ENCODE measurements at places on chromosomes 3 and 15.

- DNase-seq = no peak
Measured at GRCh38 chr15:85604194-85604593, 190.5 kb downstream of the KLHL25 start.

DNA sequence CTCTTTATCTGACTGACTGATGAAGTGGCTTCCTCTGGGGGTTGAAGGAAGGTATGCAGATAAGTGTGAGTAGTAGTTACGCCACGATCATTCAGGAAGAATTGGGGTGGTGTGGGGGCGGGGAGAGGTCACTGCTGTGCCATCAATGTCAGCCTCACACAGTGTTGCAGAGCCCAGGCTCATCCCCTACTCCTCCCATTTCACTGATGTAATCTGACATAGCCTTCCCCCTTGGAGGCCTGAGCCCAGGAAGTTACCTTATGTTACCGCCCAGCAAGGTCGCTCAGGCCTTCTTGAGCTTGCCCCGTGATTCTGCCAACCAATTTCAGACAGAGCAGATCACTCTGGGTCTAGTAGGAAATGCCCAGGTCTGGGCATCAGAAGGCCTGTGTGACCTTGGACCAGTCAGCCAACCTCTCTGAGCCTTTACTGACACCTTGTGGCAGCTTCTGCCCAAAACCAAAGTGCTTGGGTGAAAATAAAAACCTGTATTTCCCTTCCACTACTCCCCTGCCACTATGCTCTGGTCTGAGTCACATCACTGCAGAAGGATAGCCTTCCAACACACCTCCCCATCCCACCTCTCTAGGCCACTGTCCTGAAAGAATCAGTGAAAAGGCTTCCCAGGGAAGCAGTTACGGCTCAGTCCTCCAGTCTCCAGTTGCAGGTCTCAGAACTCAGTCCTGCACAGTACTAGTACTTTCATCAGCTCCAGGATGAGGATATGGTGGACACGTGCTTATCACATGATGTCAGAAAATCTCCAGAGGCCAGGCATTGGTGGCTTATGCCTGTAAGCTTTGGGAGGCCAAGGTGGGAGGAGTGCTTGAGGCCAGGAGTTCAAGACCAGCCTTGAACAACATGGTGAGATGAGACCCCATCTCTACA, 28.1 kb upstream of the INSYN1 start:
- DNase-seq = no peak

GRCh38 chr15:40764629-40765103, 798 bp downstream of the GCHFR start:
- DNase-seq = no peak

- no peak for DNase-seq
Measured at GRCh38 chr3:193564012-193564411, 9.3 kb upstream of the ATP13A4 start.

- no peak for DNase-seq
Measured at GRCh38 chr15:77535845-77536244, 96.9 kb downstream of the LINGO1 start.

- DNase-seq = no peak
Measured at GRCh38 chr3:149726716-149727407, 25.4 kb downstream of the COMMD2 start.

DNA sequence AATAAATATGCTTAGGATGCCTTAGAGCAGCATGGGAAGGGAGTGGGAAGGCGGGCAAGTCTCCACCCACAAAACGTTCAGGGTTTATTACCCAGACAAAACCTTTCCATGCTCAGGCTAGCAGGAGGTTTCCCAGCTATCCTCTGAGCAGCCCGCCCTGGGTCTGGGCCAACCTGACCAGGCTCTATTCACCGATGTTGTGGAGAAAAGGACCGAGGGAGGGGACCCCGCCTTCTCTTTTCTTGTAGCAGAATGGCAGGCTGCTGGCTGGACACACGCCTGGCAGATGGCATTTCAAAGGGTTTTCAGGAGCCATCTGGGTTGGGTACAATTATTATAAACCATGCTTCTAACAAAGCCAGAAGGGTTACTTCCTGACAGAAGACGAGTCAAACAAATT, 540.9 kb downstream of the MAGI1 start:
- DNase-seq = no peak

- DNase-seq = no peak
Measured at GRCh38 chr15:65758242-65758641, 33.9 kb downstream of the DENND4A start.

- no peak for DNase-seq
Measured at GRCh38 chr15:101406036-101406435, 83.5 kb downstream of the PCSK6 start.

GRCh38 chr3:186754006-186754405, 29.4 kb upstream of the EIF4A2 start:
- DNase-seq = no peak

- no peak for DNase-seq
Measured at GRCh38 chr3:136141291-136141785, 54.8 kb downstream of the MSL2 start.

- no peak for DNase-seq
Measured at GRCh38 chr15:87362531-87362930, 894.0 kb downstream of the NTRK3 start.

GRCh38 chr3:101195951-101196713, 124.2 kb downstream of the IMPG2 start:
- DNase-seq = no peak

- no peak for DNase-seq
Measured at GRCh38 chr3:171932153-171932611, 89.0 kb downstream of the TMEM212 start.

DNA sequence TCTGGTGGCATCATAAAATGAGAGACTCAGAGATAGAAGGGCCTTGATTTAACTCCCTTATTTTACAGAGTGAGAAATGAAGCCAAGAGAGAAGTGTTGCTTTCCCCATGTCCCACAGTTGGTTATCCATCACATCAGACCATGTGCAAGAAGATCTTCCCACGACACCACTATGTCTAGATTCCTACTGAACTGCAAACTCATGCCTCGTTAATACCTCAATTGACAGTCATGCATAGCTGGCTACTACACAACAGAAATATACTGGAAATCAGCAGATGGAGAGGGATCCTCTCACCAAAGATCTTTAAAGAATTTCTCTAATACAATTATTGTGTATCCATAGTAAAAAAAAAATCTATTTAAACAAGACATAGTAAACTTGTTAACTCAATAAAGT, 33.3 kb downstream of the PEAK1 start:
- DNase-seq = no peak

- no peak for DNase-seq
Measured at GRCh38 chr3:54691289-54691771, 236.5 kb downstream of the LRTM1 start.

DNA sequence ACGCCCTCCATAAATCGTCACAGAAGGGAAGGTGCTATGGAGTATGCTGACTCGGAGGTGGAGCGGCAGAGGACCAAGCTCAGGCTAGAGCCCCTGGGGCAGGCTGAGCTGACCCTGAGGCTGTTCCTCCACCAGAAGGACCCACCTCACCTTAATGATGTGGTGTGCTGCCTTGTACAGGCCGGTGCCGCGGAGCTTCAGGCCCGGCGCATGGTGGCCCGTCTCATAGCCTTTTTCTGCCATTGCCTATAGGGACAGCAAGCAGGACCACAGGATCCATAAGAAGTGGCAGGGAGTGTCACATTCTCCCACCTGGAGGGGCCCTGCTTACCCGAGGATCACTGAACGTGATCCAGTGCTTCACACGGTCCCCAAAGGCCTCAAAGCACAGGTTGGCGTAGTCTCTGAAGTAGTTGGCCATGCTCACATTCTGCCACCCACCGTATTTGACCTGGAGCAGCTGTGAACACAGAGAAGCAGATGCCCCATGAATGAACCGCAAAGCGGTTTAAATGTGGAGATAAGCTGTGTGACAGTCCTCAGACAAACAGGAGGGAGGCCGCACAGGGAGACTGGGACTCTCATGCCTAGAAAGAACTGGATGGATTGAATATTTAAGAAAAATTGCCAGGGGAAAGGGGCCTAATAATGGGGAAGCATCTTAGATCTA, 4.8 kb downstream of the LCTL start:
- DNase-seq = no peak

- no peak for DNase-seq
Measured at GRCh38 chr3:9430733-9431132, 33.3 kb downstream of the SETD5 start.

DNA sequence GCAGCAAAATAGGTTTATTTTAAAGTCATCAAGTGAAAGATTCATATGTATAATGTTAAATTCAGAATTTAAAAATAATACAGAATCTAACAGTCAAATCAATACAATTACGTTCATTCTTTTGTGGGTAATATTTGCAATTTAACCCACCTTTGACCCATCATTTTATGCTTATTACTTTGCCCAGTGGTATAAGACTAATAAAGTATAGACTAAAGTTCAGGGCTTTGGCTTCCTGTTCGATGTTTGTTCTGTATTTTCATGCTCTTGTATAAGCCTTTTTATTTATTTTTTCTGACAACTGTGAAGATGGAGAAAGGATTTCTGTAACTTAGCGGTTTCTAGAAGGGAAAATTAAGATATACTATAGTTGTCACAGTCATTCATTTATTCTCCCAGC, 44.3 kb upstream of the EIF3J start:
- no peak for DNase-seq

DNA sequence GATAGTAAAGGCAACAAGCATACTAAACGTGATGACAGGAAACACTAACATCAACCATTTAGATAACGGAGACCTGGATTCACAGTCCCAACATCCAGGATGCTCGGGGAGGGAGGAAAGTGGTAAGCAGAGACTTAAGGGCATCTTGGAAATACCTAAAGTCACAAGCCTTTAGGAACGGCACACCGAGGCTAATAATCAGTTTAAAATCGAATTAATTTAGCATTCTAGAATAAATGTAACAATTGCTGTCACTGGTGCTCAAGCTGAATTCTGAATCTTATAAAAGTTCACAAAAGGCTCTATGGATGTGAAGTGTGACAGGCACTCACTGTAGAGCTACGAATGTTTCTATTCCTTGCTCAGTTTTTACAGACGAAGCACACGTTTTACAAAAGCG, 1.3 kb downstream of the CD47 start:
- DNase-seq = no peak

DNA sequence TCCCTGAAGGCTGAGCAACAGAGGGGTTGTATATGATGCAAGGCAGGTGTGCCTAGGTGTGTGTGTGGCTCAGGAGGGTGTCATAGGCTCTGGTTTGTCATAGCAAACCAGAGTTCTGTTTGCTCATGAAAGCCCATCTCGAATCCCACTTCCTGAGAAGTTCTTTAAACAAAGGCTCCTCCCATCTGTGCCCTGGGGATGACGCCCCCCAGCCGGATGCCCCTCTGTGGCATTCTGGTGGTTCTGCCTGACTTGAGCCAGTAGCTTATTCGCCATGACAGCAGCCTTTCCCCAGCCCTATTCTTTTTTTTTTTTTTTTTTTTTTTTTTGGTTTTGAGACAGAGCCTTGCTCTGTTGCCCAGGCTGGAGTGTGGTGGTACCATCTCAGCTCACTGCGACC, 45.4 kb downstream of the PDIA5 start:
- DNase-seq = no peak

DNA sequence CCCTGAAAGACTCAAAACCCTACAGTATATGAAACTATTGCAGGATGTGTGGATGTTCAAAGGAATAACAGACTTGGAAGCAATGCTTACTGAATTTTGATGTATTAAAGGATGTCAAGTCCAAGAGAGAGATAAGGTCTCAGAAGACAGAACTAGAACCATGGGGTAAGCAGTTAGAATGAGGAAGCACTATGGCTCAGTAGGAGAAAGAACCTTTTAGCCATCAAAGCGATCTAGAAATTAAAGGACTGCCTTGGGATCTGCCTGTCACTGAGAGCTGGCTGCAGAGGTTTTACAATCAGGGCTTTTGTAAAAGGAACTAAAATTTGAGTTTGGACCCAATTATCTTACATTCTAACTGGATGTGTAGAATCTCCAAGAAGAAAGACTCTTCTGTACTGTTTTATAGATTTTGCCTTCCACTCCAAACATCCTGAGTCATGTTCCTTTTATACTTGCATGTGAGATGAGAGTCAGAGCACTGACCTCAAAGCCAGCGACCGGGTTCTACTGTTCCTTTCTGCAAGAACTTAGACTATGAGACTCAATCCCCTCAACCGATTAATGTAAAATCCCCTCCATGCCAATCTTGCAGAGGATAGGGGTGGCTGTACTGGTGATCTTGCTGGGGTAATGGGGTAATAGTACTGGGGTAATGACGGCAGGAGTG, 412.3 kb upstream of the TPRG1 start:
- no peak for DNase-seq

- no peak for DNase-seq
Measured at GRCh38 chr3:44359146-44359751, 20.7 kb downstream of the TCAIM start.
